Renal pelvis (tissue), 12 donors: ENCODE measurements at places on chromosomes 16 and 17.

DNA sequence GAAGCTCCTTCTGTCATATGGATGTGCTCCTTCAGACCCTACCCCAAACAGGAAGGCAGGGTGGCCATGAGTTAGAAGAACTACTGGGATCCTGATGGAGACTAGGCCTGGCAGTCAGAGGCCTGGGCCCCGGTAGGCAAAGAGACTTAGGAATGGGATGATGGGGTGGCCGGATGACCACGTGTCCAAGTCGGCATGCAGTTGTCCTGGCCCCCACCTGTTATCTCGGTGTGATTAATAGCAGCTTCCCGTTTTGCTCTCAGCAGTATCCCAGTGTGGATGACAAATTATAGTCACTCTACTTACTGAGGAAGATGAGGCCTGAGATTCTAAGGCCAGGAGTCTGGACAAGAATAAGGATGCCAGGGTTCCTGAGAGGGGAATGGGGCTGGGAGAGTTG is 1.5 kb downstream of the TNFSF12 start:
- DNase-seq: no peak

DNA sequence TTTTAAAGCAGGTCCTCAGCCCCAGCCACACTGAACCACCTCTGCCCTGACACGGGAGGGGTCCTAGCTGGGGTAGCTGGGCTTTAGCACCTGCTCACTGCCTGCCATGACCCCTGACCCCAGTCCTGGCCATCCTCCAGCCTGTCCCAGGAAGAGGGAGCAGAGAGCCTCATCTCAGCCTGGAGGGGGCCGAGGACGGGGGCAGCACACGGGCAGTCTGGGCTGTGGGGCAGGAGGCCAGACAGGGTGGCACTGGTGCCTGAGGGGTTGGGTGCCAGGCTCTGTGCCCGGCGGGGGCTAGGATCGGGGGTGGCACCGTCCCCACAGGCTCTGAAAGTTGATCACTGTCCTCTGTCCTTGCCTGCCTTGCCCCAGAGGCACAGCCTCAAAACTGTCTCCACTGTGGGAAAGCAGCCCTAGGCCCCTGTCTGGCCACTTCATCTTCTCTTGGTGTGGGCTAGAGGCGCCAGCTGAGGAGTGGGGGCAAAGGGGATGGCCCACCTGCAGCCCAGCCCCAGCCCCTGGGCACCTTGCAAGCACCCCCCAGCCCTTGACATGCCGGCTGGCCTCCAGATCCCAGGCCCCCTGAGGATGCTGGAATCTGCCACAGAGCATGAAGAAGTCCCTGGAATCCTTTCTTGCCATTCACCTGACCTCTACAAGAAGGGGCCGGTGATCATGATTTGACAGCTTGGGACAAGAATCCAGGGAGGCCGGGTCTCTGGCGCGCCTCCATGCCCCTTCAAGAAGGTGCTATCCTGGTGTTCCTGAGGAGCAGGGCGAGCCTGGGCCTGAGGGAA is 15.7 kb downstream of the ENDOV start:
- no peak for DNase-seq

- DNase-seq: no peak
Measured at GRCh38 chr17:49358641-49359247, 3.3 kb downstream of the ZNF652 start.

- DNase-seq: no peak
Measured at GRCh38 chr16:72085002-72085401, 8.4 kb downstream of the TXNL4B start.

DNA sequence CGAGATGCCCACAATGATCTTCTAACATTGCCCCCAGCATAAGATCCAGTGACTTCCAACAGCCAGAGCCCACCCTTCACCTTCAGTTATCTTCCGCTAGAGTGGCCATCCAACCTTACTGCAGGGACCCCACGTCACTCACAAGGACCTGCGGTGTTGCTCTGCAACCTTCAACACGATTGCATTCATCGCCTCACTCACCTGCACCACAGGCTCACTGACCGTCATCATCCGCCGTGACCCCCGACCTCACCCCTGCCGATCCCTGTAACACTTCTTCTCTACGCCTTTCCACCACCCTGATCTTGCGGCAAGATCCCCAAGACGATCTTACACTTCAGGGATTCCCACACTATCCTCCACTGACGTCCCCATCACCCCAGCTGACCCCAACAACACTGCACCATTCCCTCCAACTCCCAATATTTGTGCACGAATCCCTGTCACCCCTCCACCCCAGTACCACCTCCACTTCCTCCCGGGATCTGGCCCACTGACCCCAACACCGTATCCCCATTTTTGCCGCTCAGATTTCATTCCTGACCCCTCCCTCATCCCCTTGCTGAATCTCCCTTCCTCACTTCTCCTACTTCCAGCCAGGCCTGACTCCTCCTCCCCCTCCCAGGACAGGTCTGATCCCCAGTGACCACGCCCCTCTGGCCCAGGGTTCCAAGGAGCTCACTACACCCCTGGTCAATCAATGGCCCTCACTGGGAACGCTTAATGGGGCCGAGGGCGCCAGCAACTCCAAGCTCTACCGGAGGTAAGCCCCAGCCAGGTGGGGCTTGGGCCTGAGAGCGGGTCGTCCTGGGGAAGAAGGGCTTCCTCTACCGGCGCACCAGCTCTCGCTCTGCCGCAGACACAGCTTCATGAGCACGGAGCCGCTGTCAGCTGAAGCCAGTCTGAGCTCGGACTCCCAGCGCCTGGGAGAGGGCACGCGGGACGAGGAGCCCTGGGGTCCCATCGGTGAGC is 7.6 kb downstream of the RUNDC3A start:
- DNase-seq: no peak
